Umbilical cord (tissue), 2 donors: ENCODE measurements at places on chromosomes 1 and 21.

DNA sequence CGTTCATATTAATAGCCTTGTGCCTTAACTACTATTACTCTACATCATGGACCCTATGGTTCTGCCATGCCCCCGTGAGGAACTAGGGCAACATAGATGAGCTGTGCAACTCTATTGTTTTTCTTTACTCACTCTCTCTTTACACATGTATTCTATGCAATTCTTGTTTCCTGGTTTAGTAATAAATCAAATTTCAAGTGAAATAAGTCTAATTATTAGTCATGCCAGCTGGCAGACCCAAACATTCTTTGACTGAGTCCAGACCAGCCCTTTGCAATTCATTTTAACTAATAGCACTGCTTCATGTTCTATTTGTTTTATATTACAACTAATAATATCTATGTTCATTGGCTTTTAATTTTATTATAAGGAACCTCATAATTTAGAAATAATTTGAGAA, 789.3 kb upstream of the ADAMTS5 start:
- no peak for DNase-seq

GRCh38 chr1:111836111-111836510, 80.4 kb downstream of the DDX20 start:
- no peak for DNase-seq

GRCh38 chr1:182381962-182382819, 9.4 kb downstream of the GLUL start:
- DNase-seq: no peak

GRCh38 chr1:192877283-192877886, 68.5 kb downstream of the RGS2 start:
- DNase-seq: no peak

DNA sequence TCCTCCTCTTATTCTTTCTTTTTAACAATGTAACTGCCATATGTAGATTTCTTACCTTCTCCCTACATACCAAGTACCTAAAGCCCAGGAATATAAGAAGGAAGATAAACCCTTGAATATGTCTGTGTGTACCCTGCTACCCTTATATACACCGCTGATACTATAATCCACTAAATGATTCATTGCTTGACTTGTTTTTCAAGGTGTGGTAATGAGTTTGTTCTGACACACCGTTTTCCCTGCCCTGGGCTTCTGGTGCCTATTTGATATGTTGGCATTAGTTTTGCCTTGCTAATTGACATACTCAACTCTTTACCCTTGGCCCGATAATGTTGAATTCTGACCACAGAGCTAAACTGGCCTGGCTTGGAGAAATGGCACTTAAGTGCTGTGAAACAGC, 64.3 kb downstream of the IL23R start:
- no peak for DNase-seq

- DNase-seq: no peak
These were observed 5.5 kb upstream of the PLEKHM2 start for GRCh38 chr1:15678578-15678977.

DNA sequence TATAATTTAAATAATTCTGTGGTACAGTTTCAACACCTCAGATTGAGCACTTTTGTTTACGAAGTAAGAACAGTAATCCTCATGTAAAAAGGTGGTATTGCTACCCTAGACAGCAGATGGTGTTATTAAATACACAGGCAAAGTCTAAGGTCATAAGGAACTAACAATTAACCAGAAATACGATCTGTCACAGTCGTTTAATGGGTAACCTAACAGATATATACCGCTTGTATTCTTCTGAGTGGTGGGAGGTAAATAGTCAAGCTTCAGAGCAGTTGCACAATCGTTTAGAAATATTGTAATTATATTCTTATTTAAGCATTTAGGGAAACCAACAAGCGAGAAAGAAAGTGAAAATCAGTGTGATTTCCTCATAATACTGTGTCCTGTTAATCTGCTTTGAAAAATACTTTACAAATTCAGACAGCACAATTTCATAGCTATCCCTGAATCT, 9.8 kb upstream of the IRF2BP2 start:
- DNase-seq: no peak
